Jurkat, Clone E6-1 (cell line): ENCODE measurements at places on chromosomes 7 and 10.

DNA sequence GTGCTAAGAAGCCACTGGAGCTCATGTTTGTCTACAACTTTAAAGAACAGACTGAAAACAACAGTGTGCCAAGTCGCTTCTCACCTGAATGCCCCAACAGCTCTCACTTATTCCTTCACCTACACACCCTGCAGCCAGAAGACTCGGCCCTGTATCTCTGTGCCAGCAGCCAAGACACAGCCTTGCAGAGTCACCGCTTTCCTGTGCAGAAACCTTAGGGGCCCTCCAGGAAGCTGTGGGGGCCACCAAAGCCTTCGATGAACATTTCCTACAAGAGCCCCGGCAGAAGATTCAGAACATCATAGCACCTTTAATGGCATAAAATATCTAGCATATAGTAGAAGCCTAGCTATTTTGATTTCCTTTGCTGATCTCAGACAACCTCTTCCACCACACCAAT is 88.0 kb upstream of the PRSS58 start:
- DNase-seq: peak; percentile 98

GRCh38 chr10:86225103-86225782 is 141.4 kb downstream of the GRID1 start:
- no peak for DNase-seq

DNA sequence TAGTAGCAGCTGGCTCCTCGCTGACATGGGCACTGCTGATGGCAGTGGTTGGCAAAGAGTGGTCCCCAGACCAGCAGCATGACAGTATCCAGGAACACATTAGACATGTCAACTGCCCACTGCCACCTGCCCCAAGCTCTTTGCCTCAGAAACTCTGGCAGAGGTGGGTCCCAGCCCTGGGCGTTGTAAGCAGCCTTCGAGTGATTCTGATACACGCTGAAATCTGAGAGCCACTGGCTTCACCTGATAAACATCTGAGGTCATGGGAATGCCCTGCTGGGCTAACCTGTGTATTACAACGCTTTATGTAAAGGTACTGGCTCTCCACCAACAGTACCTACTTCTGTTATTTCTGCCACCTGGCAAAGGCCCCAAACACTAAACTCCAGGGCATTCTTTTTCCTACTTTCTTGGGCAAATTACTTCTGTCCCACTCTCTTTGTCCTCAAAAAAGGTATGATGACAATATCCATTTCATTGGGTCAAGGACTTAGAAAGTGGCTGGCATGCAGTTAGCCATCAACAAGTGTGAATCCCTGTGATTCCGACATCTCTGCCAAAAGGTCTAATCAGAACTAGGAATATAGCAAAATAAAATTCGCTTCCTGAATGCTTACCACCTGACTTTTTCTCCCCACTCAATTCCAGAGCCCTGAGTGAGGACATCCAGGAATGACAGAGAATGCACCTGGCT is 9.2 kb downstream of the SGMS1 start:
- no peak for DNase-seq

DNA sequence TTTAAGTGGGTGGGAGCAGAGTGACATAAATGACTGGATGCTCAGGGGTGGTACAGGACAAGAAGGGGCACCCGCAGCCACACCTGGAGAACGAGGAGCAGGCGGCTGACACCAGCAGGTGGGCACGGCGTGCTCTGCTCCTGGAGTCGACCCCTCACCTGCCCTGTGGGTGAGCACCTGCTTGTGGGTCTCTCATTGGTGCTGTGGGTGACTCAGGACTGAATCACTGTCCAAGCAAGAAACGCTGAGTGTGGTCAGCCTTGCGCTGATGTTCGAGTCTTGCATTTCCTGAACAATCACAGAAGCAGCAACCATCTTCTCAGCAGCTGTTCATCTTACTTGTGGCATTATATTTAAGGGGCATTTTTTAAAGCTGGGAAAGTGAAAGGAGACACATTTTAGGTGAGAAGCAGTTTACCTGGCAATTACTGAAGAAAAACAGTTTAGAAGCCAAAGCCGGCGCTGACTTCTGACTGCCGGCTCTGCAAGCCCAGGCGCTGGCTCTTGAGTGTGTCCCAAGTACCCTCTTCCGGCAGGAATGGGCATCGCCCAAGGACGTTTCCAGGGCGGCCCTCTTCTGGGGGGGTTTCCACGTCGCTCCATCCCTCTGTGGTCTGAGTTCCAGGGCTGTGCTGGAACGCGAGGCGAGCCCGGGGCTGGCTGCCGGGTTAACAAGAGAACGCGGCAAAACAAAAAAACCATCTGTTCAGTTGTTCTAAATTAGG is 145.2 kb upstream of the PFKP start:
- no peak for DNase-seq

GRCh38 chr7:24143547-24143946 is 140.4 kb upstream of the NPY start:
- DNase-seq: no peak

DNA sequence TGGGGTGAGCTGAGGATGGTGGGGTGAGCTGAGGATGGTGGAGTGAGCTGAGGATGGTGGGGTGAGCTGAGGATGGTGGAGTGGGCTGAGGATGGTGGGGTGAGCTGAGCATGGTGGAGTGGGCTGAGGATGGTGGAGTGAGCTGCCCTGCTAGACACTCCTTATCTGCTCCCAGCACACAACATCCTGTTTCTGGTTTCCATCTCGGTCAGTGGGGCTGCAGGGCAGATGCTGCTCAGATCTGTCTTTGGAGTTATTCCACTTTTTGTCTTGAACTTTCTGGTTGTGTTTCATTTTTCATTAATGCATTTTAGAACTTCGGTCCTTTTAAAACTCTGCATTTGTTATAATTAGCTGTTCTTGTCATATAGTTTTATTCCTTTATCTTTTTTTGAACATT is 67.9 kb upstream of the ANTXRL start:
- DNase-seq: no peak

DNA sequence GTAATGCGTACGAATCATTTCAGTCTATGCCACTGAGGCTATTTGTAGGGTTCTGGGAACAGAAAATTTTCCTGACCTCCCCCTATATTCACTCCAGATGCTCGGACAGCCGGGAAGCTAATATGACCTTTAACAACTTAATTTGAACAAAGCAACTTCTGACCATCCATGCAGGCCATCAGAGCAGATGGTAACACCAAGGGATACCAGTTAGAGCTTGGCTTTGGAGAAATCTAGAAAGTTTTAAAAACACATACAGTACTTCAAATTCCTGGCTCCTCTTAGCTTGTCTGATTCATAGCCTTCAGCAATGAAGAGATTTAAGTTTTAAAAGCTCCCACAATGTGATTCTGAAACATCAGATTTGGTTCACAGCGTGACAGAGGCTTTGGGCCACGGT is 257.3 kb downstream of the GPAM start:
- DNase-seq: no peak

- DNase-seq: no peak
Measured at GRCh38 chr7:1567049-1567771, 2.6 kb downstream of the PSMG3 start.
